ENCODE measurements at places on chromosomes 7 and 10. TPM values are rescaled to one million over a fixed set of nuclear protein-coding genes. Genes with fewer than 3 reads are reported as not detected.

IGF2BP3 gene
- 0.16 TPM for total RNA-seq

DNA sequence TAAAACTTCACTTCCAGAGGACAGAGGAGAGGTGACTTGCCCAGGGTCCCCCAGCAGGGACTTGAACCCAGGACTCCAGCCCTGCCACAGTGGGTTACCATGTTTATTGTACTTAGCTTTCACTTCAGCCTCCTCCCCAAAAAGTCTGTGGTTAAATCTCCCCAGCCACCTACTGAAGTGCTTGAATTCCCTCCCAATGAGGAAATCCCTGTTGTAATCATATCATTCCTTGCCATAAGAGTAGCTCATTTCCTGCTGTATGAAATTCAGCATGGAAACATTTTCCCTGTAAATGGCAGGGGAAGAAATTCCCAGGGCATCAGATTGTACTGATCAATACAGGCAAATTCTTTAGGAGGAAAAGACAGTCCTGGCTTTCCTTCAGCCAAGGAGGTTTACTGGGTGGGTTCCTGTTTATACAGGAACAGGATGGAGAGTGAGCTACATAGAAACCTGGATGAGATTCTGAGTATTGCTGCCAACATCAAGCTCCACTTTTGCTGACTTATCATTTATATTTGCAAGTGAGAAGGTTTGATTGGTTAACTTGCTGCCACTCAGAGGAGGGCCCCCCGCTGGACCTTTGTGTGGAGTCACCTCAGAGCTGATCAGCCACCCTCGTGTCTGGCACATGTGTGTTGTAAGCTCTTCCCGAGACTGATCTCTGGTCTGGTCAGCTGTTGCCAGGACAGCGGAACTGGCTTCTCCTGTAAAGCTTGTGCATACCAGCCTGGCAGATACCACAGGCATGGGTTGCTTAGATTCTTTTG is 16.4 kb upstream of the PDZD8 start:
- DNase-seq, result no peak

GRCh38 chr10:75672111-75672671 is 240.8 kb downstream of the LRMDA start:
- DNase-seq, result no peak

DENND2A gene
- 7.2 TPM for total RNA-seq

DNA sequence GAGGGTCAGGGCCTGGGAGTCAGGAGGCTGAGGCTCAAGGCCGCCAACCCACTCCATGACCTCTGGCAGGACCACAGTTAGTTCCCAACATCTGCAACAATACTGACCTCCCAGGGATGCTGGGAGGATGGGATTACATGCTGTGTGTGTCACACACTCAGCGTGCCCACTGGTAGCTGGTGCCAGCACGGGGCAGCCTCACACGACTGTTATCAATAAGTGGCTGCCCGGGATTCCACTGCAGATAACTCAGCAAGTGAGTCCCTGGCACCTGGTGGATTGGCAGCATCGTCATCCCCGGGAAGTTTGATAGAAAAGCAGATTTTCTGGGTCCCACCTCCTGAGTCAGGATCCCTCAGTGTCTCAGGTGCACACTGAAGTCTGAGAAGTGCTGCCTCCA is 110.3 kb downstream of the SLIT1 start:
- no peak for DNase-seq

DNA sequence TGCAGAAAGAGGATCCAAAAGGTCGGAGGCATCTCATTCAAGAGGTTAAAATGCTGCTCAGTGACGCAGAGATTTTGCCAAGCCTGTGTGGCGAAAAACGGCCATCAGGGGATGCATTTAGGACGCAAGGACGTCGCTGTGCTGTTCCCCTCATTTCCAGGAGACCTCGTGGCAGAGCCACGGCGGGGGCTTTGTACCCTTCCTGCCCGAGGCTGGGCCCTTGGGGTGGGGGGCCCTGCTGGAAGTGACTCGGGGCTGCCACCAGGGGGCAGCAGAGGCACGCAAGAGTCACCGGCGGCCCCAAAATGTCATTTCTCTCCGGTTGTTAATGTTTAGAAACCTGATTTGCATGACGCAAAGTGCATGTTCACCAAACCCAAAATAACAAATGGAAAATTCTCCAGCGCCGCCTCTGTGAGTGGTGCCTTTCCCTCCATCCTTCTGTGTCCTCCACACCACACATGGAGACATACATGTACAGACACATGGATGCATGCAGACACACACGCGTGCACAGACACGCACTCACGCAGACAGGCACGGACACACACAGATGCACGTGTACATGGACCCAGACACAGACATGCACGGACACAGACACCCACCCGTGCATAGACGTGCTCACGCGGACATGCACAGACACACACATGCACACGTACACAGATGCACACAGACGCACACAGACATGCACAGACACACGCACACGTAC is 51.0 kb upstream of the NKX6-2 start:
- DNase-seq, result peak; percentile 76

GRCh38 chr10:85548034-85548433 is 818.6 kb downstream of the GRID1 start:
- DNase-seq, result no peak

DNA sequence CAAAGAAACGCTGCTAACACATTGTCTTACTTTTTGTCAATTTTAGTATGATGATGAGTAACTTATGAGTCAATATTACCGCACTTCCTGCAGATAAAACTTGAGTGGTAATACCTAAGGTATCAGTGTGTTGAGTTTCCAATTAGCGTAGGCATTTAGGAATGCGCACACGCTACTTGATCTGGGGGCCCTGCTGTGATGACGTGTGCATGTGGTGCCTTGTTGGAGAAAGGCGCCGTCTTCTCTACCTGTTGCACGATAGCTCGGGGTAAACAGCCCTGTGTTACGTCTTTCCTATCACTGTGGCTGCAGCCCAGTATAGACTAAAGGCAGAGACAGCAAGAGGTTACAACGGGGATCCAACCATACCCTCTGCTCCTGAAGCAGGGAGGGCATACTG is 476.8 kb upstream of the ADARB2 start:
- no peak for DNase-seq

DNA sequence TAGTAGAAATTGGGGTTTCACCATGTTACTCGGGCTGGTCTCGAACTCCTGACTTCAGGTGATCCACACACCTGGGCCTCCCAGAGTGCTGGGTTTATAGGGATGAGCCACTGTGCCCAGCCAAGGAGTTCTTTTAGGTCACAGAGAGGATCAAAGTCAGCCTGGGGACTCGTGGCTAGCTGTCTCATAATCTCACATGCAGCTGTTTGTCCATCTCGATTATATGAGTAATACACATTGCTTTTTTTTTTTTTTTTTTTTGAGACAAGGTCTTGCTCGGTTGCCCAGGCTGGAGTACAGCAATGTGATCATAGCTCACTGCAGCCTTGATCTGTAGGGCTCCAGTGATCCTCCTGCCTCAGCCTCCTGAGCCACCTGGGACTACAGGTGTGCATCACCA is 2.2 kb downstream of the IFT22 start:
- no peak for DNase-seq

DNA sequence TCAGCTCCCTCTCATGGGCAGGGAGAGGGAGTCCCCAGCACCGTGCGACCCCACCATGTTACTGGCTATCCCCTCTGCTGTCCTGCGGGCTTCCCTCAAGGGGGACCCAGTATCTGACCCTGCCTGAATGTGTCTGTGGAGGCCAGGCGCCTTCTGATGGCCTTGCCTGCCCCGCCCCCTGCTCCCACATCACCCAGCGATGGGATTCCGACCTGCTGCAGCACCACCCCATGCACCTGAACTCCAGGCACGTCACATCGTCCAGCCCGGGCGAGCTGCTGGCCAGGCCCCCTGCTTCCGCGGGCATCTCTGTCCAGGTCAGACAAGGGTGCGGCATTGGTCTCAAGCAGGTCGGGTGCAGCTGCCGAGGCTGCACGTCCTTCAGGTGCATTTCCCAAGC is 19.0 kb downstream of the LRRC27 start:
- no peak for DNase-seq

- DNase-seq, result no peak
Measured at GRCh38 chr10:72079356-72079755, 9.0 kb downstream of the SPOCK2 start.

- no peak for DNase-seq
Measured at GRCh38 chr10:43177595-43177994, 39.4 kb downstream of the CSGALNACT2 start.

DNA sequence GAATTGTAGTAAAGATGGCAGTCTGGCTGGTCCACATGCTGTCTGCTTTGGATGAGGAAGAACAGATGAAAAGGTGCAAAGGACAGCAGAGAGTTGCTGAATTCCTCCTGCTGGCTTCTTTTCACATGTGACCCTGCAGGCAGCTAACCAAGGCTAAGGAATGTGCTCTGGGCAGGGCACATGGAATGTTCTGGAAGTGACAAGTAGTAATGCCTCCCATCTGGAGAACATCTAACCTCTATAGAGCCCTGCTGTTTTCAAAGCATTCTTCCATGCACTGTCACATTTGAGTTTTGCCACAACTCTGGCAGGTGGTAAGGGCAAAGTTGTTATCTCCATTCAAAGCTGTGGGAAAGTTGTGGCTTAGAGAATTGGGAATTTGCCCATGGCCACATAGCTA is 208.8 kb downstream of the STK31 start:
- no peak for DNase-seq

TMEM139 gene
- 6.9 TPM for total RNA-seq

DNA sequence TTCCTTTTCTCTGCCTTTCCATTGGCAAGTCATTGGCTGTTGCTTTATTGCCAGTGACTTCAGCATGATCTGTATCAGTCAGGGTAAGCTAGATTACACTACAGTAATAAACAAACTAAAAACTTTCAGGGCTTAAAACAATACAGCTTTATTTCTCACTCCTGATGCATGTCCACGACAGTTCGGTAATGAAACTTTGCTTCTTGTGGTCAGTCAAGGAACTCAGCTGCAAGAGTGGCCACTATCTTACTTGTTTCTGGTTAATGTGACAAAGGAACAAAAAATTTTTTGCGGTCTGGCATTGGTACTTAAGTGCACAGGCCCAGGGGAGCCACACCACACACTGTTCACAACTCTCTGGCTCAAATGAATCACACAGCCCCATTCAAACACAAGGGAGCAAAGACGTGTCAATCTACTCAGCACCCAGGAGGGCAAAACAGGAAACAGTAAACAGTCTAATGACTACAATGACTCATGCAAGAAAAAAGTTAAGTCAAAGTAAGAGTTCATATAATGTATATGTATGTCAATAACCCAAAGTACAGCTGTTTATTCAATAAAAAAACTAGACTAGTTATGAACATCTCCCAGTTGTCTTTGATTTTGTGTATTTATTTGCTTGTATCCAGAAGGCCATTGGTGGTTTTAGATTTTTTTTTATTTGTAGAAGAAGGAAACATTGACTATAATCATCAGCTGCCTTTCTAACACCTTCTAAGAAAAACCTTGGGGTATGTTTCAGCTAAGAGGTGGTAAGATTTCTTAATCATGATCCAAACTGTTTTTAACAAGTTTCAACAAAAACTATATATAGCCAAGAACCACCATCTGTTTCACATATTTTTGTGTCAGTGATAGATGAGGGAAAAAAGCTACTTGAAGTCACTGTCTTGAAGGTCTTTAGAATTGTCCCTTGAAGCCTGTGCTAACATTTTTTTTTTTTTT is 134.4 kb upstream of the FAM3C start:
- no peak for DNase-seq

CCDC71L gene
- 7.0 TPM for total RNA-seq

DNA sequence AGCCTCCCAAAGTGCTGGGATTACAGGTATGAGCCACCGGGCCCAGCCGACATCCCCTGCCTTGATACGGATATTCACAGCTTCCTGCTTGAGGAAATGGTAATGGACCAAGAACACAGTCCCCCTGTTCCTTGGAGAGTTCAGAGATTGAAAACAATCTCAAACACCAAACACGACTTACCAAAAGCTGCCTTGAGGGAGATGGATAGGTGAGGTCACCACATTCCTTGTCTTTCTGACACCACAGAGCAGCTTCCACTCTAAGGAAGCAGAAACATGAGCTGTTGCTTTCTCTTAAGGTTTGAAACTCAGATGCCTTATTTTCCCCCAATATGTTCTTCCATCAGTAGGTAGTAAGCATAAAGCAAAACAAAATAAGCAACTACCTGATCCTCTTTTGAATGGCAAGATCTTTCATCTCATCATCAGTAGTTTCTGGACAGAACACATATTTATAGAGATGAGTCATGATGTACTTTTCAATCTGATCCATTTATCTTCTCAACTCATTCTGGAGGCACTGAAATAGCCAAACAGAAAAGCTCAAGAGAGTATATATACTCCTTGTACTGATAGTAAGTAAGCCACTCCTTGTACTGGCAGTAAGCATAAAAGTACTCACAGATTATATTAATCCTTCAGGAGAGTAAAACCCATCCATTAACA is 199.1 kb upstream of the KCTD7 start:
- DNase-seq, result no peak

IDI2 gene
- total RNA-seq, result 0.51 TPM

- DNase-seq, result no peak
Measured at GRCh38 chr7:39838326-39838725, 111.7 kb upstream of the CDK13 start.

DNA sequence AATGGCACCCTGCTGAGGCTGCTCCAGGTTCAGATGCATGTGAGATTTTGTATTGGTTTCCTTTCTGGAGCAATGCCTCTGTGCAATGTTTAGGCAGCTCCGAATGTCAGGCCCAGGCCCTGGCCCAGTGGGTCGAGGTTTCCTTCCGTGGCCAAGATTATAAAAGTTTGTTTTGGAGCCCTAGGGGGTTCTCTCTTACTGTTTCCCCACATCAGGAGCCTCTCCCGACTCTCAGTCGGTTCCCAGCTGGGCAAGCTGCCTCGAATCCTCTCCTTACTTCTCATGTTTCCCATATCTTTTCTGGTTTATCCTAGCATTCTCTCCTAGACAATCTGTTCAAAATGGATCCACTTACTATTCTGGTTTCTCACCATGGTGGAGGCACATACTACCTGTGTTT is 11.0 kb downstream of the TMEM140 start:
- no peak for DNase-seq

GRCh38 chr10:9635691-9636090 is 1382.0 kb upstream of the CELF2 start:
- no peak for DNase-seq

- peak; percentile 76 for DNase-seq
Measured at GRCh38 chr10:71963351-71964097, 671 bp upstream of the CHST3 start.

- no peak for DNase-seq
Measured at GRCh38 chr7:133152875-133153274, 71.0 kb upstream of the CHCHD3 start.

GRCh38 chr7:157751951-157752673 is 415.3 kb downstream of the DNAJB6 start:
- no peak for DNase-seq

PTPRZ1 gene
- 0.51 TPM for total RNA-seq

DNA sequence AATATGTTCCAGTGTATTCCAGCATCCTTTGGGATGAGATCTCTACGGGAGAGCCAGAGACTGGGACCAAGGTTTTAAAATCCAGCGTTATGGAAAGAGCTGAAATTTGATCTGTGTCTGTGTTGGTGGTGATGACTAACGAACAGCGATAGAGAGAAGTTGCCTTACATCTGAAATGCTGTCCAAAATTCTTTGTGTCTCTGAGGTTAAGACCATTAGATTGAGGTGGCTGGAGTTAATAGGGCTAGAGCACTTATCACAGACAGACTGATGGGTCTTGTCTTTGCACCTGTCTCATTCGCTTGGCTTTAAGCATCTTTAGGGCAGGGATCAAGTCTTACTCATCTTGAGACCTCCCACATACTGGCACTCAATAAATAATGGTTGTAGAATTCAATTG is 41.0 kb upstream of the RAPGEF5 start:
- DNase-seq, result no peak

CYP3A4 gene
- total RNA-seq, result not detected

- DNase-seq, result no peak
Measured at GRCh38 chr7:2105917-2106316, 126.8 kb downstream of the MAD1L1 start.

Data from cardiac septum (tissue), 1 donor.